Thoracic aorta (tissue), 2 donors: ENCODE measurements at places on chromosomes 1 and 21. TPM values are rescaled to one million over a fixed set of nuclear protein-coding genes. Genes with fewer than 3 reads are reported as not detected.

The MRPL9 gene
- total RNA-seq: 65.7 TPM

DNA sequence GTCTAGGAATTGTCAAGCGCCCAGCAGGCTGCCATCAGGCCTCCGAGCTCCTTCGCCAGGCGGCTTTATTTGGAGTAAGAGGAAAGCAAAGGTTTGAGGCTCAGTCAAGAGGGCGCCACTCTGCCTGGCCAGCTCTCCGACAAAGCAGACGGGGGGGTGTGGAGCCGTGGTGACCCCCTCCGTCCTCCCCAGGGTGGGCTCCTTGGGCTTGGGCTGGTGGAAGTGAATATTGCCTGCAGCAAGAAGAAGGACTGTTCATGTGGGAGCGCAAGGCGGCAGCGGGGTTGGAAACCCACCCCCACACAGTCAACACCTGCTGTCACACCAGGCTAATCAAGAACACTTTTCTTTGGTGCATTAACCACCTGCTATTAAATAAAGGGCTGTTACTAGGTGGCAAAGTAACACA, 14.6 kb downstream of the EPHX1 start:
- DNase-seq: no peak

DNA sequence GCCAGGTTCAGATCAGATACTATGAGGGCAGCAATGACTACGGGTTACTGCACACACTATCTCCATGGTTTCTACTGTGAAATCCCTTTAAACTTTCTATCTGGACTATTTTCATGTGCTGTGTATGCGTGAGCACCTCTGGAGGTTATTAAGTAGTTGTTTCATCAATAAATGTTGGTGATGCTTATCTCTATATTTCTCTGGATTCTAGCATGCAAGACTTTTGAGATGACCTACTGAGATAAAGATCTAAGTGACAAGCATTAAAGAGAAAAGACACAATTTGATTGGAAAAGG, 194.0 kb downstream of the NRIP1 start:
- no peak for DNase-seq

- DNase-seq: no peak
Measured at GRCh38 chr1:237525102-237525501, 365.6 kb downstream of the ZP4 start.

The SLAMF8 gene
- total RNA-seq: 9.9 TPM

- DNase-seq: no peak
Measured at GRCh38 chr1:3074297-3074741, 5.3 kb downstream of the PRDM16 start.

GRCh38 chr1:241837901-241838300, 10.1 kb upstream of the EXO1 start:
- no peak for DNase-seq
